ENCODE measurements at places on chromosomes 7 and 10.

GRCh38 chr10:119575506-119575905, 21.3 kb downstream of the TIAL1 start:
- peak; percentile 50 for DNase-seq

- DNase-seq: peak; percentile 35
These were observed 93.1 kb downstream of the GLI3 start for GRCh38 chr7:42143711-42144600.

GRCh38 chr10:92822964-92823363, 25.4 kb upstream of the EXOC6 start:
- DNase-seq: peak; percentile 65

DNA sequence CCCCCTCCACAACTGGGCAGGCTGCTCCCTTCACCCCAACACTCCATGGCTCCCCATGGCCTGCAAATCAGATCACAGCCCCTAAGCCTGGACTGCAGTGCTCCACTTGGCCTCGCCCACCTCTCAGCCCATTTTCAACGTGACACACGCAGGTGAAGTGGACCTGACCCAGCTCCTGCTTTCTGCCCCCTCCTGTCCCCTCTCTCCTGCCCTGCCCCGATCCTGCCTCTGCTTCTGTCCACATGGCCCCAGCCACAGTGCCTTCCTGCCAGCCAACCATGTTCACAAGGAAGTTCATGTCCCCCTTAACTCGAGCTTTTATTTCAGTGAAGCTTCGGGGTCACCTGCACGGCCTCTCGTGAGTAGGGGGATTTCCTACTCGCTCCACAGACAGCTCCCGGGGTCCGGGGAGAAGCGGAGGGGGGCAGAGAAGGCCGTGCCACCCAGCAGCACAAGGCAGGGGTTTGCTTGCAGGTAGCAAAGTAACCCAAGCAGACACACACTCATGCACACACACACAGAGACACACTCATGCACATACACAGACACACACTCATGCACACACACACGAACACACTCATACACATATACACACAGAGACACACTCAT, 537.5 kb downstream of the DNAJB6 start:
- DNase-seq: no peak

- peak; percentile 32 for DNase-seq
These were observed 141.7 kb downstream of the KAT6B start for GRCh38 chr10:74967911-74968666.

GRCh38 chr7:28293527-28293835, 112.9 kb upstream of the JAZF1 start:
- DNase-seq: no peak

- no peak for DNase-seq
These were observed 46.1 kb downstream of the PPIF start for GRCh38 chr10:79393221-79393923.

DNA sequence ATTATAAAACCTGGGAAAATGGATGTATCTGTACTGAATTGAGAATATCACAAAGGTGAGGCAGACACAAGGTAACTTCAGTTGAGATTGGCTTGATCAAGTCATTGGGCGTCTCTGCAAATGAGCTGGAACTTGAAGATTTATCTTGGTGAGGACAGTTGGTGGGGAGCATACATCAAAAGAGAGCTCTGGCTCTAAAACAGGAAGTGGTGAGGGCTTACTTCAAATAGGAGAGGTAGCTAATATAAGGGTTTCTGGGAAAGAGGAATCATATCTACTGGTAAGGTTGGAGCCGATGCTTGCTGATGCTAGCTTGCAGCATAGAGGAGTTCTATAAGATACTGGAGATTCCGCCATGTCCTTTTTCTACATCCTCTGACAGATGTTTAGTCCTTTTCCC, 39.9 kb upstream of the FGL2 start:
- no peak for DNase-seq

All from fibroblast of pulmonary artery (primary cell).